DMS 273 treated with DMSO at 0.1 percent for 48 hours (cell line): ENCODE measurements at places on chromosomes 16 and 17.

DNA sequence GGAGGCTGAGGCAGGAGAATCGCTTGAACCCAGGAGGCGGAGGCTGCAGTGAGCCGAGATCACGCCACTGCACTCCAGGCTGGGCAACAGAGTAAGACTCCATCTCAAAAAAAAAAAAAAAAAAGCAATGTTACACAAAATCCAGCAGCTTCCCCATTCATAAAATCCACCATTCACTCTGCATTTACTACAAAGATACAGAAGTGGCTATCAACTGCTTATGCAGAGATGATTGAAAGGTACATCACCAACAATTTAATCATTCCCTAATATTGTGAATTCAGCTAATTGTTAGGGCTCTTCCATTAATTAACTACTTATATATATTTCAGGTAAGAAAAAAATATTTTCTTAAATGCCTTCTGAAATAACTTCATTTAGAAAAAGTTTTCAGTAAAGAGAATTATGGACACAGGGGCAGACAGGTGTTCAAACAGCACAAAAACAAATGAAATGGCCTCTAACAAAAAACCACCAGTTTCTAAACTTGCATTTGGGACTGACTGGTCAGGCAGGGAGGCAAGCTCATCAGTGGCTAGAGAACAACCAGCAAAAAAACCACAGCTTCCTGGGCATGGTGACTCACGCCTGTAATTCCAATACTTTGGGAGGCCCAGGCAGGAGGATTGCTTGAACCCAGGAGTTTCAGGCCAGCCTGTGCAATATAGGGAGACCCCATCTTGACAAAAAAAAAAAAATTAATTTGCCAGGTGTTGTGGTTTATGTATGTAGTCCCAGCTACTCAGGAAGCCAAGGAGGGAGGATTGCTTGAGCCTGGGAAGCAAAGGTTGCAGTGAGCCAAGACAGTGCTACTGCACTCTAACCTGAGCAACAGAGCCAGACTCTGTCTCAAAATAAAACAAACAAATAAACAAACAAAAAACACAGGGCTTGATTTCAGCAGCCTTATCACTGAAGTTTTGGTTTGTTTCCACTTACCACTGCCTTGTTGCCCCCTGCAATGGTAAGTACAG is 26.3 kb downstream of the ERN1 start:
- DNase-seq: no peak

DNA sequence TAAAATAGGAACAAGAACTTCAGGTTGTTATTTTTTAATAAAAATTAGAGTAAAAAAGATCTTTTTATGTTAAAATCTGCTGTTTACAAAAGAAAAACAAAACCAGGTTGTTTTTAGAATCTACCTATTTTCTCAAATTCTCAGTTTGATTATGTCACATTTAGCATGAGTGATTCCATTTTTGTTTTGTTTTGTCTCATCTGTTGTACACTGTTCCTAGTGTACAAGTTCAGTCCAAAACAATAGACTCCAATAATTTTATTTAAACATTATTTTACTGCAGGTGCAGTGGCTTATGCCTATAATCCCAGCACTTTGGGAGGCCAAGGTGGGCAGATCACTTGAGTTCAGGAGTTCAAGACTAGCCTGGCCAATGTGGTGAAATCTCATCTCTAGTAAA is 2142.7 kb downstream of the TP53TG3F start:
- no peak for DNase-seq

GRCh38 chr16:86019446-86020047 is 120.6 kb downstream of the IRF8 start:
- DNase-seq: no peak

GRCh38 chr17:4944163-4944553 is 4.1 kb downstream of the RNF167 start:
- no peak for DNase-seq

GRCh38 chr17:68222606-68223005 is 25.2 kb upstream of the AMZ2 start:
- DNase-seq: no peak

GRCh38 chr16:65235339-65236177 is 113.7 kb upstream of the CDH11 start:
- DNase-seq: no peak

- no peak for DNase-seq
Measured at GRCh38 chr16:66475232-66475631, 48.1 kb downstream of the BEAN1 start.

DNA sequence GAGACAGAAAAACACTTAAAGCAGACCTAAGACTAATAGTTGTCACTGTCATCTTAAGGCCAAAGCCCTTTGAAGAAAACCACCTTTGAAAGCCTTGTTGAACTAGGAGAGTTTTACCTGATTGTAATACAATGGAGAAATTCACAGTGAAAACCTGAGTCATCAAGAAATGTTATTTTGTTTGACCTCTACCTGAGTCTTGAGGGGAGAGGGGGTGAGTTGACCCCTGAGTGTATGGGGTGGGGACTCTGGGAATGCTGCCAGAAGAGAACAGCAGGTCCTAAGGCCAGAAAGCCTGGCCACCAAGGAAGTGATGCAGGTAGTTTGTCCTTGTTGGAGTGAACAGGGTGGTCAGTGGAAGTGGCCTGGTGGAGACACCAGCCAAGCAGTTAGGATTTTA is 204.3 kb downstream of the SPECC1 start:
- no peak for DNase-seq

DNA sequence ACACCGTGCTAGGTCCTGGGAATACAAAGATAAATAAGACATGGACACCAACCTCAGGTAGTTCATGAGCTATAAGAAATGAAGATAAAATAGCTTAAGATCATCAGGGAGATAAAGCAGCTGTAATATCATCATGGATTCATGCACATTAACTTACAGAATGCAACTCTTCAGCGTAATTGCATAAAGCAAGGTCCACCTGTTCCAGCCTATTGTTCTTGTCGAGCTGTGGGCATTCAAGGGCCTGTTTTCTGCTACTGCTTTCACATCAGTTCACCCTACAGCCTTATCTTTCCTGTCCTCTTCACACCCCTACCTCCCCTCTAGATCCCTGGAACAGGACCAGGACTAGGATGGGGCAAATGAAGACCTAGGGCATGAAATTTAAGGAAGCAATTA is 133.9 kb downstream of the SPACA3 start:
- DNase-seq: no peak

DNA sequence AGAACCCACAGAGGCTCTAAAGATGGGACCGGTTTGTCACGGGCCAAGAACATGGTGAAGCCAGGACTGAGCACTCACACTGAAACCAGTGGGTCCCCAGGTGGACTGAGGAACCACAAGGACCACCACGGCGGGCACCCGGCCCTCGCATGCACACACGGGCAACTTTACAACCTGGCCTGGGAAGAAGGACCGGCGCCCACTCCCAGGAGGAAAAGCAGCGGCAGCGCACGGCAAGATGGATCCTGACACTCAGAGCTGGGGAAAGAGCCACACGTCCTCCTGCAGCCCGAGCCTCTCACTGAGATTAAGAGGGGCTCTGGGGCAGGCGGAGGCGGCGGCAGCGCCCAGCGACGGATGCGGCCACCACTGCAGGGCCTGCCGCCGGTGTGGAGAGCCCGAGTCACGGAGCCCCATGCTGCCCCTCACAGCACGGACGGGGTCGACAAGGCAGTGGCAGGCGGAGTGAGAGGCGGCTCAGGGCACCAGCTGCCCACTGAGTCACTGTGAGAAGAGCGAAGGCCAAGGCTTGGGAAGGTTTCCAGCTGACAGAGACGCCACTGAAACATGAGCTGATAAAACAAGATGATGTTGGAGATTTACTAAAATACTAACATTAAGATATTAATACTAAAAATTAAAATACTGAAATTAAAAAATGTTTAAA is 118.3 kb downstream of the ANKRD11 start:
- DNase-seq: no peak

- no peak for DNase-seq
Measured at GRCh38 chr17:28667870-28668269, 5.9 kb downstream of the SUPT6H start.

- no peak for DNase-seq
Measured at GRCh38 chr17:47719411-47720152, 13.5 kb upstream of the TBX21 start.

- no peak for DNase-seq
Measured at GRCh38 chr16:25895380-25895779, 203.6 kb downstream of the HS3ST4 start.

DNA sequence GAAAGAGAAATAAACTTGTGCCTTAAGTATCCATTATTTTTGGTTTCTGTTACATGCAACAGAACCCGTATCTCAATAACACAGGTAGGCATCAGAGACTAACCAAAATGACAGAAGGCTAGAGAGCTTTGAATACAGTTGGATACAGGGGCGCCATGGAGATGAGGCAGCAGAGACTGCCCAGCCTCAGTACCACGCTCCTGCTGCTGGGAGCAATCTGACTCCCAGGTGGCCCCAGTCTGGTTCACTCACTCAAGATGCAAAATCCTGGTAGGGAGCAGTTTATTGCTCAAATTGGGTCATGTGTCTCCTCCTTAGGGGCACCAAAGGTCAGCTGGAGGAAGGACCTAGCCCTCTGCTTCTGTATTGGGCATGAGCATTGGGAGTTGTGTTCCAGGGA is 218.9 kb downstream of the USP22 start:
- DNase-seq: no peak
